ENCODE measurements at places on chromosomes 12 and 14.

GRCh38 chr12:65501093-65501621 lies 222.7 kb downstream of the MSRB3 start:
- DNase-seq = no peak

GRCh38 chr14:21018781-21019180 lies 6.1 kb downstream of the NDRG2 start:
- no peak for DNase-seq

GRCh38 chr12:60935981-60936761 lies 1324.0 kb upstream of the USP15 start:
- no peak for DNase-seq

- DNase-seq = no peak
Observed at GRCh38 chr14:54471641-54472040, 17.1 kb downstream of the GMFB start.

DNA sequence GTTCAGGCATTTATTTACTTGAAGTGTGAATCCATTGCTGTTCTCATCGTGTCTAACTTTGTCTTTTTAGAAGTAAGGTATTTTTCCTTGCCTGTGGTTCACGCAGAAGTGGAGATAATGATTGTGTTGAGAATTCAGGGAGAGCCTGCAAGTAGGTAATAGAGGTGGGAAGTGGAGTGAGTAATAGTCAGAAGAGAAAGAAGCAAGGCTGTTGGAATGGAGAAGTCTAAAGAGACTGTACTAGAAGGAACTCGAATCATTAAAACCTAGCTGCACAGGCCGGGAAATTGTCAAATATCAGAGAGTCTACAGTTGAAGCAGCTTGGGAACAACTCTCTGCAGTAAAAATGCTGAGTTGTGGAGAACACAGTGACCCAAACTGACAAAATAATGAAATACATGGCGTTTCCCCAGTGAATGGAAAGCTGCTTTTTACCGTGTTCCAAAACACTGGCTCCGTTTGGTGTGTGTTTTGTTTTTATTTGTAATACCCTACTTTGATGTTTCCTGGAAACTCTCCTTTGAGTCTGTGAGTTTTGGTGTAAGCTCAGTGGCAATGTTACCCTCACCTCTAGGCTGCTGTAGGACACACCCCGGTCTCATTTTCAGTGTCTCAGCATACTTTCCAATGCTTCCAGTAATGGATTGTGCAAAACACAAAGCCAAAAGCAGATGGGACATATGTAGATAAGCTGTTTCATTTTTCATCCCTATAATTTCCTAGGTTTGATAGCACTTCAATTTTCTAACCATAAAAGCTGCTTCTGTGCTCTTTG lies 146.6 kb downstream of the CRADD start:
- DNase-seq = no peak

DNA sequence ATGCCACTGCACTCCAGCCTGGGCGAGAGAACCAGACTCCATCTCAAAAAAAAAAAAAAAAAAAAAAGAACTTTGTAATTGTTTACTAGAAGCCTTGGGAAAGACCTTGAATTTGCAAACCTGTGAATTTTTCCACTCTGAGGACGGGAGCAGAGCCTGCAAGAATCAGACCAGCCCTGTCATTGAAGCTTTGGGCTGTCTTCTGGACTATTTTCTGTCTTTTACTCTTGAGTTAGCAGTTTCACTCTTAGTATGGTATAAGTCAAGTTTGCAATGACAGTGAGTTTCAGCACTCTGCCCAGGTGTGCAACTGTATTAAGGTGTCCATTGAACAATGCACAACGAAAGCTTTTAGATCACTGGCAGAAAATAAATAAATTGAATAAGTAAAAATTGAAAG lies 81.4 kb upstream of the KRAS start:
- DNase-seq = no peak

GRCh38 chr12:31407562-31407961 lies 81.6 kb upstream of the SINHCAF start:
- no peak for DNase-seq

GRCh38 chr12:1391722-1392121 lies 202.7 kb downstream of the FBXL14 start:
- DNase-seq = no peak

GRCh38 chr12:6534945-6535696 lies 804 bp downstream of the GAPDH start:
- DNase-seq = peak; percentile 60

DNA sequence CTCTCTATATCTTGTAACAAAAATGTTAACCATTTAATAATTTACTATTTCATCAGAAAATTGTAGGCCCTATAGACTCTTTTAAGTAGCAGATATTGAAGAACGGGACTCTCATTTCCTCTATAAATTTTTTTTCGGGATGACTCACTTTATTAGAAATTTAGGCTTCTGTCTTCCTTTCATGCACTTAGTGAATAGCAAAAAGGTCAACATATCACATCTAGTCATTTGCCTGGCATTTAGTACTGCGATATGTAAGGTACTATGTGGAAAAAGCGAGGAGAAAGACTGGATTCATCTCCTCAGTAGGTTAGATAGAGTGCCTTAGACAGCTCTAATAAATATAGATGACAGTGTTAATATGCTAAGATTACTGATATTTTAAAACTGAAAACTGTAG lies 166.3 kb upstream of the PTPRQ start:
- DNase-seq = no peak

- no peak for DNase-seq
Observed at GRCh38 chr12:118581371-118581770, 205.0 kb downstream of the SUDS3 start.

DNA sequence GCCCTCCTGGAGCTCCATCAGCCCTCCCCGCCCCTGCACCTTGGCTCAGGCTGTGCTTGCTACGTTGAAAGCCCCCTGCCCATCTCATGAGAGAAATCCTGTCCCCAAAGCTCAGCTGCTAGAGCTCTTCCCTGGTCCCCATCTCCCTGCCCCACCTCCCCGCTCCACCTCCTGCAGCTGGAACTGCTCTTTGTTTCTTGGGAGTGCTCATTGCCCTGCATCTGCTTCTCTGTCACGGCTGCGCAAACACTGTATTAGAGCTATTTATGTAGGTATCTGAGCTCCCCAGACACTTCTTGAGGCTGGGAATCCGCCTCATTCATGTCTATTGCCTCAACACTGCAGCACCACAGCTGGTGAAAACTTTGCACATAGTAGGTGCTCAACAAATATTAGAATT lies 32.8 kb upstream of the PRIMA1 start:
- DNase-seq = no peak

DNA sequence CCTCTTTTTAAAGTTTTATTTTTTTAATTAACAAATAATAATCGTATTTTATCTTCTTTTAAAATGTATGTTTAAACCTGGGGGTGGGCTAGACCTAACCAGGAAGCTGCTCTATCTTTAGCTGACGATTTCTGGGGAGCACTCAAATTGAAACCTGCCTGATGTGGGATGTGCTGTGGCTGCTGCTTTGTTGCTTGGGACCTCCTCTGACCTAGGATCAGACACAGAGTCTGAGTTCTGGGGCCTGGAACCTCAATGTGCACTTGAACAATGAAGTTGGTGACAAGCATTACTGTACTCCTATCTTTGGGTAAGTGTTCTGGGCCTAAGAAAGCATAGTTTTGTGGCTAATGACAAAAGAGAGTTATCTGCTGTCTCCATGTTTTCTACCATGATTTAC lies 386.7 kb downstream of the DAD1 start:
- no peak for DNase-seq

Measured in stimulated activated naive CD4-positive, alpha-beta T cell (primary cell).